ENCODE measurements at places on chromosomes 6 and 20.

DNA sequence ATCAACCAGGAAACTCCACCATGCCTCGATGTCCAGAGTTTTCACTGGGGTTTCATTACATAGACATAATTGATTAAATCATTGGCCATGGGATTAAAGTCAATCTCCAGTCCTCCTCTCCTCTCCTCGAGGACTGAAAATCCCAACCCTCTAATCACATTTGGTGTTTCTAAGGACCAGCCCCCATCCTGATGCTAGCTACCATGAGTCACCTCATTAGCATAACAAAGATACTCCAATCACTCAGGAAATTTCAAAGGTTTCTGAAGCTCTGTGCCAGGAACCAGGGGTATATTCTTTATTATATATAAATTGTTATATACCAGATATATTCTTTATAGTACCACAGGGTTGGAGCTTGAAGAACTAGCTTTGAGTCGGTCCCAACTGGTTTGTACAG, 212.9 kb upstream of the PRND start:
- DNase-seq = no peak

GRCh38 chr6:71277926-71278600, 10.5 kb upstream of the OGFRL1 start:
- no peak for DNase-seq

GRCh38 chr20:52103913-52104545, 87.5 kb downstream of the ZFP64 start:
- DNase-seq = no peak

- no peak for DNase-seq
These were observed 151.1 kb downstream of the KHDC1L start for GRCh38 chr6:73074175-73074574.

- DNase-seq = no peak
These were observed 79.1 kb downstream of the LRRC1 start for GRCh38 chr6:53873922-53874321.

DNA sequence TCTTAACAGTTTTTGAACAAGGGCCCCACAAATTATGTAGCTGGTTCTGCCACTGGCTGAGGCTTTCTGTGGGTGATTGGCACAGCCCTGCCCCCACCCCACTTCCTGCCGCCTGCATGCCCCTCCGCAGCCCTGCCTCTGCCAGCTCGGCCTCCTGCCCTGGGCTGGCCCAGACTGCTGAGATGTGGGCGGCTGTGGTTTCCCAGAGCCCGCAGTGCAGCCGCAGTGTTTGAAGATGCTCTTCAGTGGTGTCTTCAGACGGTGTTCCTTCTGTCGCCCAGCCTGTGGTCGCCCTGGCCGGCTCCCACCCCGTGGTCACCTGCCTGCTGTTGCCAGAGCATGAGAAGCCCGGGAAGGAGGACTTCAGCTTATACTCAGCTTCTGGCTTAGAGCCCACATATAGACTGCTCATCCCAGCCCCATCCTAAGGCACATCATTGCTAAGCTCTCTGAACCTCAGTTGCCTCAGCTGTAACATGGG, 154.3 kb downstream of the VEGFA start:
- DNase-seq = no peak

DNA sequence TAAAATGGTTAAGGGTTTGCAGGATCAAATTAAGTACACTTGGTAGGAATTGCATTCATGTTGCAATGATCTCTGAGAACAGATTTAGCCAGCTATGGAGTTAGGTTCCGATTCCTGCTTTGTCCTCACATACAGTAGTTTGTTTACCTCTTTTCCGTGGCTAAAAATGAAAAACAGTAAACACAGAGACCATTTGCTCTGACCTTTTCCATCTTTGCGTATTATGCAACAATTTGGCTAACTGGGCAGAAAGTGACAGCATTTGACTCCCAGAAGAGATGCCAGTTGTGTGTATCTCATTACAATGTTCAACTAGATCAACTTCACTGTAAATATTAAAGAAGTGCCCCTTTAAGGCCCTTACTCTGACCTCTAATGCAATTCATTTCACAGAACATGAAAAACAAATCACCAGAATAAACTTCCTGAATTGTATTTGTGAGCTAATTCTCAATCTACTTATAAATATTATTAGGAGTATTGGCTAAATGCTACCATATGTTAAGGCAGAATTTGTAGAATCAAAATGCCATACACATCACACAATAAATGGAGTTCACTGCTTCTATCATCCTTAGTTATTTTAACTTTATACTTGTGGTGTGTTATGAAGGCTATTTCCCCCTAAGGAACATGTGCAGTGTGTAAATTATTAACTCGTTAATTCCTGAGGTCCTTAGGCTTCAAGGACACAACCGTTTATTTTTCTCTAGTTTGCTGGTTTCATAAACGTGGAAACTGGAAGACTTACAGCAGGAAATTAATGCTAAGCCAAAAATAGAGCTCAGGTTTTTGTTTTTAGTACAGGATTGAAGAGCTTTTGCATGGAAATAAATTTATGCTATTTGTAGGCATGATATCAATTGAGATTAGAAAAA, 380.7 kb upstream of the CITED2 start:
- no peak for DNase-seq

- no peak for DNase-seq
These were observed 770.3 kb upstream of the SLC35B3 start for GRCh38 chr6:9205645-9206044.

GRCh38 chr6:17042422-17043147, 59.3 kb upstream of the STMND1 start:
- no peak for DNase-seq

DNA sequence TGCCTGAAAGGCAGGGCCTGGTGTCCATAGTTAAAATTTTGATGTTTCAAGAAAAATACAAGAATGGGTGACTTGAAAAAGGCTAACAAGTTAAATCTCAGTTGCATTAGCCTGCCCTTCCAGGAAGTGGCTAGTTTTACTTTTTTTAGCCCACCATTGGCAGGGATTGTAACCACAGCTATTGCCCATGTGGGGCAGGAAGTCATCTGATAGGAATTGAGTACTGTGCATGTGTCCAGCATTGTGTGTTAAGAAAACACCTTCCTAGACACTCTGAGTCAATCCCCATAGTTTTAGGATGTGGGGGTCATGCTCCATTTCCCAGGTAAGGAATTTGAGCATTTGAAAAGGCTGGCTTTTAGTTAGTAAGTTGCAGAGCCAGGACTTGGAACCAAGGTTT, 26.9 kb downstream of the LYRM2 start:
- no peak for DNase-seq

DNA sequence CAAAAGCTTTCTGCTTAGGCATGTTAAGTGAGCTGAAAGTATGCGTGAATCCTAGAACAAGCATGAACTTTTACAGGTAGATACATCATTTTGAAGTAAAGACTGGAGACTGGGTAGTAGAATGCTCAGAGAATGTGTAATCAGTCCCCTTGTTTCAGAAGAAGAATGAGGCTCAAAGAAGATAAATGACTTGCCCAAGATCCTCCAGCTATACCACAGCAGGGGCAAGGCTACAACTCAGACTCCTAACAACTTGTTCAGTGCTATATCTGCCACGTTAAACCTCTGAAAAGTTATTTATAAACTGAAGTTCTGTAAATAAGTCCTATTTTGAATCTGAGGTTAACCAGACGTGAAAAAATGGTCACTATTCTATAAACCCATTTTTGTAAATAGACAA, 2.9 kb downstream of the RIPOR2 start:
- no peak for DNase-seq

- no peak for DNase-seq
These were observed 137.1 kb downstream of the CDC5L start for GRCh38 chr6:44524476-44525227.

DNA sequence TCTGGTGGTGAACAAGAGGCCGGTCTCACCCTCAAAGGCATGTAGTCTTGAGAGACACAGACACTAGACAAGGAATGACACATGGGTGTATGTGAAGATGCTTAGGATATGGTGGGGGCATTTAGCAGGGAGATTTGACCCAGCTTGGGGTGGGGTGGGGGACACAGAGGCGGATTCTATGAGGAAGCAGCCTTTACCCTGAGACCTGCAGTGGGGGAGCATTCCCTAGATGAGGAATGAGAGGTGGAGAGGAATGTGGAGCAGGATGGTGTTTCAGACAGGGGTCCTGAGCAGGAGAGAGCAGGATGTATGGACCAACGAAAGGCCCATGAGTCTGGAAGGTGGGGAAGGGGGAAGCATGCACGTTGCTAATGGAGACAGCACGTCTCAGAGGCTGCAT, 57.8 kb downstream of the PHACTR3 start:
- no peak for DNase-seq

- DNase-seq = no peak
These were observed 10.2 kb downstream of the MYO6 start for GRCh38 chr6:75759207-75759606.

GRCh38 chr20:41428285-41428684, 61.7 kb upstream of the EMILIN3 start:
- DNase-seq = no peak

DNA sequence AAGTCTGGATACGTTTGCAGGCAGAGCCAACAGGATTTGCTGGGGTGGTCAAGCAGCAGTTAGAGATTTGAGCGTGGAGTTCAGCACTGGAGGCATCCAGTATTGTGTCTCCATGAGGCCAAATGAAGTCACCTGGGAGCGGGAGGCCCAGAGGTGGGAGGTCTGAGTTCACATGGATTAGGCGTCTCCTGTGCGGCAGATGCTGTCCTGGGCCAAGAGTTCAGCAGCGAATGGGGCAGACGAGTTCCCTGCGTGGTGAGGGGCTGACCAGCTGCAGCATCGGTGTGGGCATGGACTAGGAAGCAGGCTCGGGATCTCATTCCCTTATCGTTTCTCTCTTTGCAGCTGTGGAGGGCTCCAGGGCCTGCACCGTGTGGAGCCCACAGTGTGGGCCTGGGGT, 66.2 kb downstream of the BCAS4 start:
- no peak for DNase-seq

- no peak for DNase-seq
These were observed 58.2 kb downstream of the SPACA1 start for GRCh38 chr6:88105741-88106340.

DNA sequence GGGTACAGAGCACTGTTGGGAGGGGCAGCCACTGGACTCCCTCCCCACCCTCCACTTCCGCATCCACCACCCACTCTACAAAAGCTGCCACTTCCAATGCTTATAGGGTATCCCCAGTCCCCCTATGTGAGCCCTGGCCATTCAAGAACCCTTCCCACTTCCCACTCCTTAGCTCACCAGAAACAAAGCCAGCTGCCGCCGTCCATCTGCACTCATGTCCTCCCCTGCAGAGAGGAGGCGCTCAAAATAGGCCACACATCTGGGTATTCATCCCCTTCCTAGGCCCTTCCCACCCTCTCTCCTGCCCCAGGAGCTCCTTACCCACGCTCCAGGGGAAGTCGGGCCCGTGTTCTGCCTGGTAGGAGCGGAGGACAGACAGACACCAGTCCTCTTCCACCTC, 6.5 kb upstream of the LY6G5C start:
- DNase-seq = no peak

DNA sequence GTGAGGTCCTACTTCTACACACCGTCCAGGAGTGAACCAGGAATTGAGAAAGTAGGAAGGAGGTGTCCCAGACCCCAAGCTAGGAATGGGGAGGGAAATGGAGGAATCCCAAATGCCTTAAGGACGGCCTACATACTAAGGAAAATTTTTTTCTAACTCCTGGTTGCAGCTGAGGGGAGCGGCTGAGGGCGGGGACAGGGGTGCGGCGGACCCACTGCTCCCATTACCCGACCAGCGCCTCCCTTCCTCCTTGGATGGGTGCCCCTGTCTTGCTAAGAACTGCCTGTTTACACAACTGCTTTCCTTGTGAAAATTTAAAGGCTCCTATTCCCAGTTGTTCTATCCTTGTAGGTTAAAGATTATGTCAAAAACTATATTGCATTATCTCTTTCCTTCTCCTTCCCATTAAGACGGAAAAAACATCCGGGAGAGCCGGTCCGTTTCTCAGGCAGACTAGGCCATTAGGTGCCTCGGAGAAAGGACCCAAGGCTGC, 699 bp upstream of the HSPA1B start:
- DNase-seq = no peak

DNA sequence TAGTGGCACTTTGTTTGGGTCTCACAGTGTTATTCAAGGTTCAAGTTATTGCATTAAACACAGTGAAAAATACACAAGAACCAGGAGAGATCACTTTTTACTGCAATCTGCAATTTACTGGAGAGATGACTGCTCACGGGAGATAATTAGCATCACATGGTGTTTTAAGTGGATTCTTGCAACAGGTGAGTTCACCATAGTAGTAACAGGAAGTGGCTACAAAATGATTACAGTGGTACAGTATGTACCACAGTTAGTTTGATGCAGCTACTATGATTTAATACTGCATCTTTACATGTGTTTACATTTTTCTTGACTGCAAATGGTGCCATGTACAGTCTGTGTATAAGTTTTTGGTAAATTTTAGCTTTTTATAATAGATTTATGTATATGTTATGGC, 96.5 kb upstream of the SCP2D1 start:
- DNase-seq = no peak

DNA sequence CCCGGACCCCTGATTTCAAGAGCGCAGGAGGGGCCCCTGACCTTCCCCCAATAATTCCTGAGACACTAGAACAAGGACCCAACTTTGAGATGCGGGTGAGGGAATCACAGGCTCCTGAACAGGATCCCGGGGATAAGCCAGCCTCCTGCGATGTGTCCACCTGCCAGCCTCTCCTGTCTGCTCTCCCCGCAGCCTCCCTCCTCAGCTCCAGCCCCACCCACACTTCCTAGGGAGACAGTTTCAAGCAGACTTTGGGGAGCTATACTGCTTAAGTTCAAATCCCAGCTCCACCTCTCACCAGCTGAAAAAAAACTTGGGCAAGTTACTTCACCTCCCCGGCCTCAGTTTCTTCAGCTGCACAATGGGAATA, 50.8 kb downstream of the GRM4 start:
- DNase-seq = no peak

- DNase-seq = peak; percentile 9
These were observed 72.9 kb upstream of the DSP start for GRCh38 chr6:7468382-7469081.

DNA sequence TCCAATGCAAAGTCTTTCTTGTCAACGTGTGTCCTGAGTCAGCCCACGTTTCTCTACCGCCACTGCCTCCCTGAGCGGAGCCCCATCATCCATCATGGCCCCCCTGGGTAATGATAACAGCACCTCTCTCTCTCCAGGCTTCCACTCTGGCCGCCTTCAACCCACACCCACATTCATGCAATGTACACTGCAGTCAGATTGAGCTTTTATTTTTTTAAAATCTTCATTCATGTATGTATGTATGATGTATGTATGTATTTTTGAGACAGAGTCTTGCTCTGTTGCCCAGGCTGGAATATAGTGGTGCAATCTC, 245.2 kb downstream of the PREX1 start:
- DNase-seq = no peak
